Stimulated activated CD4-positive, alpha-beta T cell treated with anti-CD3 and anti-CD28 coated beads, TNF-alpha, amount 100 ng/mL, for 1 hour (primary cell): ENCODE measurements at places on chromosomes 2 and 18.

GRCh38 chr18:69838620-69839411, 108.9 kb downstream of the CD226 start:
- no peak for DNase-seq

DNA sequence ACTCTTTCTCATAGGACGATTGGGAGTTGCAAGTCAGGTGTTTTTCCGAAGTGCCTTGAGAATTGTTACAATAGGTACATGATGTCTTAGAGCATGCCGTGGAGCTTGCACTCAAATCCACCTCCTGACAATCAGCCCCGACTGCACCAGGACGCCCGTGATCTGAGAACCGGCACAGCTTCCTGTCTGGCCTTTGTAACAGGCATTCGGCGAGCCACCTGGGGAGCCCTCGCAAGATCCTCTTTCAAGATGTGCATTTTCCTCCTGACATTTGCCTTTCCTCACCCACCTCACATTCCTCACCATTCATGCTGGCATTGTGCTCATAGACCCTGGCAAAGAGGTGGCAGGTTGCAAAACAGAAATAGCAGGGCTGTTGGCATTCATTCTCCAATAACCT, 427.3 kb downstream of the GALR1 start:
- no peak for DNase-seq

GRCh38 chr2:168443818-168444217, 12.3 kb upstream of the CERS6 start:
- DNase-seq: no peak

DNA sequence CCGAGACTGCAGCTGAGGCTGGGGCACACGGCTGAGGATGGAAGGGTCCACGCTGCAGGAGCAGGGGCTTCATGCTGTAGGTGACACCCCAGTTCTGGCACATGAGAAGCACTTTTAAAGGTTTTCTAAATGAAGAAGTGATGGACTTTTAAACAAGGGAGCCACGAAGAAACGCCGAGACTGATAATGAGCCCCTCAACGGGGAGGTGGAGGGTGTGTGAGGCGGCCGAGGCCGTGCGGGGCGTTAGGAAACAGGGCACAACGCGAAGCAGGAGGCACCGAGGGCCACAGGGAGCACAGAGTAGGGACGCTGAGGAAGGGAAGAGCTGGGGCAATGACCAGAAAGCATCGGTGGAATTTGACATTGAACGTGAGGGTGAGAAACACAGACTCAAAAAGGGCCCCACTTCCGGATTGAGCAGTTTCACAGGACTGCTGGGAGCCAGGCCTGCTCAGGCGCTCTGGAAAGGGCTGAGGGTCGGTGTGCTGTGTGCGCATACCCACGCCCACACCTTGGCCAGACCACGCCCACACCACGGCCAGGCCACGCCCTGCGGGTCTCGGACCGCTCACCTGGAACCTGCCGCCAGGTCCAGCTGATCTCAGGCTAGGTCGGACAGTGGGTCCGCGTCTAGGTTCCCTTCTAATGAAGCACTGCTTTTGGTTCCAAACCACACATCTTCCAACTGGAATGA, 115.7 kb downstream of the GYPC start:
- no peak for DNase-seq

- DNase-seq: no peak
Observed at GRCh38 chr2:159735648-159736047, 23.3 kb downstream of the MARCHF7 start.

GRCh38 chr18:63236921-63237846, 82.4 kb downstream of the BCL2 start:
- DNase-seq: no peak

DNA sequence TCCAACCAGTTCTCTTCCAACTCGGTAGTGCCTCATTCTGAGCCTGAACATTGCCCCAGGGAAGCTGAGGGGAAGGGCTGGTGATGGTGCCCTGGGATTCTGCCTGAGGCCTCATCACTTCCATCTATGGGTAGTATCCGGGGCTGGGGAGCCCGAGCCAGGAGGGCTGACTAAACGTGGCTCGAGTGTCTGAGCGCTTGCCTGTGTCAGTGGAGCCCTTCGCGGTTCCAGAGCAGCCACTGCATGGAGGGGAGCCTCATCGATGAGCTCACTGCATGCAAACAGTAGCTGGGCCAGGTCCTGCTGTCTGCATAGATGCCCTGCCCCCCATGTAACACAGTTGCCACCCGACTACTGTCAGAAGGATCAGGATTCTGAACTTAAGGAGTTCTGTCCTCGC, 129.3 kb downstream of the GLI2 start:
- no peak for DNase-seq

- no peak for DNase-seq
Observed at GRCh38 chr2:182594286-182594685, 121.8 kb upstream of the DNAJC10 start.
